ENCODE measurements at places on chromosomes 2 and 18. TPM values are rescaled to one million over a fixed set of nuclear protein-coding genes. Genes with fewer than 3 reads are reported as not detected.

Gene RALBP1
- 36.8 TPM for total RNA-seq

Gene CROCC2
- not detected for total RNA-seq

DNA sequence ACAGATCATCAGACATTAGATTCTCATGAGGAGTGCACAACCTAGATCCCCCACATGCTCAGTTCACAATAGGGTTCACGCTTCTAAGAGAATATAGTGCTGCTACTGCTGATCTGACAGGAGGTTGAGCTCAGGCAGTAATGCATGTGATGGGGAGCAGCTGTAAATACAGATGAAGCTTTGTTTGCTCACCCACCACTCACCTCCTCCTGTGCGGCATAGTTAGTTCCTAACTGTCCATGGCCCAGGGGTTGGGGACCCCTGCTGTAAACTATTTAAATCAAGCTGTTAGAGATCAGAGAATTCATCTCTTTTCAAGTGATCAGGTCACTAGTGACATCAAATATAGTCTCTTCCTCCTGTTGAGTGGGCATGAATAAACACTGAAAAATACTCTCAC lies 88.8 kb upstream of the ACVR2A start:
- DNase-seq, result no peak

- DNase-seq, result no peak
Measured at GRCh38 chr2:177245010-177245422, 19.5 kb downstream of the NFE2L2 start.
